Hematopoietic multipotent progenitor cell treated with erythropoietin and hydrocortisone succinate and interleukin-3 and kit ligand, for 15 days (in vitro differentiated cells): ENCODE measurements at places on chromosomes 3 and 15.

GRCh38 chr15:34185666-34186065, 24.2 kb downstream of the KATNBL1 start:
- no peak for DNase-seq

DNA sequence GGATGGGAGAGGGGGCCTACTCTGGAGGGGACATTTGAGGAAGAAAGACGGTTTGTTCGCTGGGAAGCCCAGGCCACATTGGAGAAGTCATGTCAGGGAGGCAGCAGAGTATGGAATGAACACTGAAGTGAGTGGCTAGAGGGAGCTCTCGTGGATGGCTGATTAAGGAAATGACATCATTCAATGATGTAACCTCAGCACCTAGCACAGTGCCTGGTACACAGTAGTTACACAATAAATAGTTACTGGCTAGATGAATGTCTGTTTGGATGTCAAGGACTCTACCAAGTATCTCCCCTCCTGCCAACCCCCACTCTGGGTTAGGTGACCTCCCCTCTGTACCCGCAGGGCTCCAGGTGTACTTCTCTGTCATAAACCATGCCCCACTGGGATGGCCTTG, 121.1 kb downstream of the CLSTN2 start:
- DNase-seq = no peak

GRCh38 chr3:3216401-3216800, 36.9 kb upstream of the CRBN start:
- DNase-seq = no peak

GRCh38 chr3:161388855-161389254, 17.5 kb upstream of the SPTSSB start:
- DNase-seq = no peak
